ENCODE measurements at places on chromosomes 3 and 15.

GRCh38 chr3:35262406-35262805 is 376.9 kb upstream of the ARPP21 start:
- no peak for DNase-seq

DNA sequence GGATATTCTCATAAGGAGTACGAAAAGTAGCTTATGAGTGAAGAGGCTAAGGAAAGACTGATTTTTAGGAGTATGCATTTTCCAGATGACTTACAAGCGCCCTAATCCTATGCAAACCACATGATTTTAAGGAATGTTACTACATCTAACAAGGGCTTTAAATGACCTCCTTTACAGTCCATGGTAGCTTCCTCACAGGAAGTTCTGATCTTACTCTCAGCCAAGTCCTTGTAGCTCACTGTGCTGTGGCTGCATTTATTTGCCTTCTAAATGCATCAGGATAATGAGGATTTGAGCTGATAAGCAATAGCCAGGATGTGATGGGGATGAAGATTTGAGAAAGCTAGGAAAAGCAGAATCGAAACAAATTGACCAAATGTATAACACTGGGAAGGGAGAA is 896.0 kb downstream of the MCTP2 start:
- no peak for DNase-seq

GRCh38 chr3:194872669-194872977 is 186.9 kb downstream of the FAM43A start:
- no peak for DNase-seq

DNA sequence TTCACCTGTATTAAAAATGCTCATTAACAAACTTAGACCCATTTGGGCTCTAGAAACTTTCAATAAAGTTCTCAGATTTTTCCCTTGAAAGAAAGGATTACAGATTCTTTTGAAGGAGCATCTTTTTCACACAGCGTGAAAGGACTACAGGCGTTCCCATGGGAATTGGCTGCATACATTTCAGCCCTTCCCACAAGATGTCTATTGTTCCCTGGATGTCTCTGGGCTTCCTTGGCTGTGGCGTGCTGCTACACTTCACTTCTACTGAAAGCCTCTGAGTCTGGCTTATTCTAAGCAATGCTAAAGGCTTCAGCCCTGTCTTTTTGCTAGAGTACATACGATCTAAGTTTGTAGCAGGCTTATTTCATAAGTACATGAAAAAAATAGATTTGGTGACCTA is 1.4 kb downstream of the VEPH1 start:
- DNase-seq: no peak

- DNase-seq: no peak
Measured at GRCh38 chr15:76274226-76274625, 37.0 kb downstream of the ETFA start.

- DNase-seq: no peak
Measured at GRCh38 chr3:28252001-28252431, 10.6 kb downstream of the CMC1 start.

DNA sequence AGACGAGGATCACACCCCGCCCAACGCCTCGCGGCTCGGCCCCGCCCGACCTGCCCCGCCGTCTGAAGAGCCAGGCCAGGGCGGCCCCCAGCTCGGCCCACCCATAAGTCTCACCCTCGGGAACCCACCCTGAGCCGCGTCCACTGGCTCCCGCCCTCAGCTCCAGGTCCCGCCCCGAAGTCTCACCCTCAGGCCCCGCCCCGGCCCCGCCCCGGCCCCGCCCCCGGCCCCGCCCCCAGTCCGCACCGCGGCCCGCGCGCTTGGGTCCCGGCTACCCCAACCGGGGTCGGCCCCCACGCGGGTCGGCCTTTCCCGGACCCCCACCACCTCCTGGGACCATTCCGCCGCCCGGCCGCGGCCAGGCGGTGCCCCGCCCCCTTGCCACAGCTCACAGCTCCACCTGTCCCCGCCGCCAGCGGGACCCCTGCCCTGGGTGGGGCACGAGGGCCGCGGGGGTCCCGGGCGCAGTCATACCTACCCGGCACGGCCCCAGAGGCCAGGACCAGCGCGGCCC is 489 bp downstream of the CSPG5 start:
- DNase-seq: no peak

GRCh38 chr3:181006541-181006940 is 17.0 kb upstream of the DNAJC19 start:
- DNase-seq: no peak

- DNase-seq: no peak
Measured at GRCh38 chr3:120203621-120204020, 81.4 kb downstream of the GPR156 start.

DNA sequence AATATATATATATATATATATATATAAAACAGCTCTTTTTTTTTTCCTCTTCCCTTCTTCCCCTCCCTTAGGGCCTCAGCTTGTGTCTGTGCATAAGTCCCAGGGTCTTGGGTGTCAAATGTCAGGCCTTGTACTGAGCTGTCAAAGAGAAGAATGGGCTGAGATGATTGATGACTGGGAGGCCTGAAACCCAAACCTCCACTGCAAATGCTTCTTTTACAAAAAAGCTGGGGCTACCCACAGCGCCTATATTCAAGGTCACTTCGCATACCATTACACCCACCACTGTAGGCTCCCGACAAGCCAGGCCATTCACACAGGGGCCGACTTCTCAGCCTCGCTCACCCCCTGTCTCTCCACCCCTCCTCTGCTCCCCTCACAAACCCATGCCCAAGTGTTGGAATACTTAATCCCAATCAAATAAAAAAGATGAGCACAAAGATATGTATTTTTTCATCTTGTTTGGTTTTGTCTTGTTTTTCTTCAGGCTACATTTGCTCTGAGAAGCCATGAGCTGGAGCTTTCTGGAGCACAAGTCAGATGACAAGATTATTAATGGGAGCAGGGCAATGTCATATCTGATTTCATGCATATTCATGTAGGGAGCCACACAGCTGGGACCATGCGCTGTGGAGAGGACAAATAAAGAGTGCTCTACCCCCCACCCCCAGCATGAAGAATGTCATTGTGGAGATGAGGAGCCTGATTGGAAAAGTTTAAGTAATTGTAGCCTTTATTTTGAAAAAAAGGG is 614.4 kb upstream of the NR2F2 start:
- DNase-seq: no peak

GRCh38 chr15:30953731-30954378 is 37.6 kb downstream of the MTMR10 start:
- no peak for DNase-seq

DNA sequence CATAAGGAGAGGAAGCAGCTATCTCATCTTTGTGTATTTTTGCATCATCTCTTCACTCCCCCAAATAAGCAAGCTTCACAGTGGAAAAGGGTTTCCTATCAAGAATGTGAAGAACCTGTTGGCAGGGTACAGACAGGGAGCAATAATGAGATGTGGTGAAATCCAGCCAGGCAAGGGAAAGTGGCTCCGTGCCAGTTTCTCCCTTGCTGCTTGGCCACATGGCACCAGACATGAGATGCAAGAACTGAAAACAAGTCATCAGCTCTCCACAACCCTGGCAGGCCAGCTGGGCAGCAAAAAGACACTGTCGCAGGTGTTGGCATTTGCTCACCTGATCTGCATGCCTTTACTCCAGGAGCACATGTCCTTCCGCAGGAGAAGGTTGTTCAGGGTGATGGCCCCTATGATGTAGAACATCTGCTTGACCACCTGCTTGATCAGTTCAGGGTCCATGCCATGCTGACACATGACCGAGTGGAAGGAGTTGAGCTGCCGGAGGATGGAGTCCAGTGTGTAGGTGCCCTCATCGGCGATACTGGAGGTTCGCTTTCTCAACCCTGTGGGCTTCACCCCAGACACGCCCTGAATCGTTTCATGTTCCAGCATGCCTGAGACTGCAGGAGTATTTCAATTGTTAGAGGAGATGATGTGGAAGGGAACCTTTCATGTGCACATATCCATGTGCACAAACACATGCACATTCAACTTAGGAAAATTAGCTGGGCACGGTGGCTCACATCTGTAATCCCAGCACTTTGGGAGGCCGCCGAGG is 23.3 kb upstream of the MYO5C start:
- no peak for DNase-seq

DNA sequence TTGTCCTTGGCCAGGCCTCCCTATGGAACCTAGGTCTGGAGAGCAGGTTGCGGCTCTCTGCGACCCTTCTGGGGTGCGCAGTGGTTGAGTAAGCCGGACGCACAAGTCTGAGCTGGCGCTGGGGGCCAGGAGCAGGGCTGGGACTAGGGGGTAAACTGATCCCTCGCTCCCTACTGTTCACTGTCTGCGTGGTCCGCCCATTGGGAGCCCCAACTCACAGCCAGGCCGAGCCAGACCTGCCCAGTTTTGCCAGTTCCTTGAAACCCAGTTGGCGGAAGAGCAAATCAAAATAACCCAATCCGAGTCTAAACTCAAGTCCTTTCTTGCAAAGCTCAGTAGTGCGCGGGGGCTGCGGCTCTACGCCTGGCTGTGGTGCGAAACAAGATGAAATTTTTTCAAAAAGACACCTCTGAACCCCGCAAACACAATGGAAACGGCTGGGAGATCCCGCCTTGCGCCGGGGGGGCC is 17.5 kb downstream of the RGMA start:
- DNase-seq: no peak

DNA sequence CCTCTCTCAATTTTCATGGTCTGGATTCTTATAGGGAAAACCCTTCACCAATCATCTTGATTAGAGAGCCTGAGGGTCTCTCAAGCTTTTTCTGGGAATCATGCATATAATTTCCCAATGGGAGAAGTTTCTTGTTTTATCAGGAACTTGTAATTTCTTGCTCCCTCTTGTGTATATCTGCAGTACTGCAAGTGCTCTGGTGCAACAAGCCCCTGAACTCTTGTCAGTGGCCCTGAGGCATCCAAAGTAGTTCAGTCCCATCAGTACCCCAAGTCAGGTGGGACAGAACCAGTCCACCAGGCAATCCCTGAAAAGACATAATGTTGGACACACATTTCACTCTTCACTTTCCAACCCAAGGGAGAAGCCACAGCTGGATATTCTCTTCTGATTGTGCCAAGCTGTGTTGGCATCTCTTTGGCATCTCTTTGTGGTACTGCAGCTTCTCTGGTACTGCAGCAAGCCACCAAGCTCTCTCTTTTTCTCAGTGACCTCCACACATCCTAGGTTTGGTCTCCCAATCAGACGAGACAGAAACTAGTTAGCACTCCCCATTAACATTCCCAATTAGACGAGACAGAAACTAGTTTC is 214.5 kb downstream of the ZIC4 start:
- no peak for DNase-seq

- DNase-seq: no peak
Measured at GRCh38 chr3:11470031-11470853, 173.5 kb downstream of the VGLL4 start.

DNA sequence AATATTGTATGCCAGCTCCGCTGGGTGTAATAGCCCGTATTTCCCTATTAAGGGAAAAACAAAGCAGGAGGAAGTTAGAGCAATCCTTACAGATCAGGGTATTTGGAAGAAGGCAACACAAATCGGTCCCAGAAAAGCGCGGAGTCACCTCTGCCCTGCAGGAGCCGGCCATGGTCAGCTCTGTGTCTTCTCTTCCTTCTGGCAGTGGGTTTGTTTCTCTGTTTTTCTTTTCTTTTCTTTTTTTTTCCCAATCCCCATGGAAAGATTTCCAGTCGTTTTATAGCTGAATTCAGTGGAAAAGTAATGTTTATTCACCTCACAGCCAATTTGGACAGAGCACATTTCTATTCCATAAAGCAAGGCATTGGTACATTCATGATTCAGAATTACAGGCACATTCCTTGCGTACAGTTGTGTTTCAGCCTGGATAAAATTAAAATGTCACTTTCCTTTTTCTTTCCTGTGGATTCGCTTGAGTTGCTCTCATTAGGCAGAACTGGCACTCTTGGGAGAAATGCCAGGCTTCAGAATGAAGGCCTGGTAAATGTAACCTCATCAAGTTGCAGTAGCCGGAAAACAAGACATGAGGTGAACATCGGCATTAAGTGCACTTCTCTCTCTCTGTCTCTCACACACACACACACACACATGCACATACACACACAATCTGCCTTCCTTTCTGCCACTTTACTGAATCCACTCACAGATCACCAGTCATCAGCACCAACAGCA is 204.5 kb upstream of the UBE2E1 start:
- DNase-seq: no peak

DNA sequence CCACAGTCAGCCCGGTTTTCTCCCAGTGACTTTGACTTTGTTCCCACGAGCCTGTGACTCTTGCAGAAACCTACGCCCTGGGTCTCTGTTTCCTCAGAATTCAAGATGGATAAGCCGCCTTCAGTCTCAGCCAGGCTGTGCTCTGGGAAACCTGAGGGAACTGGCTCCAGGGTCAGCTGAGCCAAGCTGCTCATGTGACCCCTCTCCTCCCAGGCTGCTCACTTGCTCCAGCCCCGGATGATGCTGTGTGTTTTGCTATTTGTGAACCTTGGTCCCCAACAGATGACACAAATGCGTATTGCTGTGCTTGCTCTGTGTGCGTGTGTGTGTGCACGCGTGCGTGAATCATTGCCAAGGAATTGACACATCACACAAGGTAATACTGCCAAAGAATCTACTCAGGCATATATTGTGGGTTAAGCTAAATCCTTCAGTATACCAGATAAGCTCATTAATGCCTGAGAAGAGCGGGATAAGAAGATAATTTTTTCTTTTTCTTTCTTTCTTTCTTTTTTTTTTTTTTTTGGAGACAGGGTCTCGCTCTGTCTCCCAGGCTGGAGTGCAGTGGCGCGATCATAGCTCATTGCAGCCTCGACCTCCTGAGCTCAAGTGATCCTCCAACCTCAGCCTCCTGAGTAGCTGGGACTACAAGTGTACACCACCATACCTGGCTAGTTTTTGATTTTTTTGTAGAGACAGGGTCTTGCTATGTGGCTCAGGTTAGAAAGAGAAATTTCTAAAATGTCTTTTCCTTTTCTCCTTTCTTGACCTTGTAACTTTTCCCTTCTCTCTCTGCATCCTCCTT is 29.2 kb upstream of the UMPS start:
- DNase-seq: no peak

DNA sequence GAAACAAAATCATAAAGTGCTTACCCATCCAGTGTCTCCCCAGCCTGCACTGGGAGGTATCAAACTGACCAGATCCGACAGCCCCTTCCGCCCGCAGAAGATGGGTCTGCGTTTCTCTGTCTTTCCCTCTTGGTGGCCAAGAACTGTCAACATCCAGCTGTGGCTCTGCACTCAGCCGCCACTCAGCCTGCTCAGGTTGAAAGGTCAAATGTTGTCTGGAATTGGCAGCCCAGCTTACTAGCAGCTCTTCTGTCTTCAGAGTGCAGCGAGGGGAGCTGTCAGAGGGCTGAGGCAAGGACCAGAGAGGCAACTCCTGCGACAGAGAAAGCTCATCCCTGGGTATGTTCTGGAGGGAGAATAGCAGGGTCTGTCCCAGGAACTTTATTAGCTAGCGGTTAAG is 45.4 kb downstream of the GOLGA6L2 start:
- no peak for DNase-seq

- DNase-seq: no peak
Measured at GRCh38 chr15:100330629-100331215, 11.1 kb downstream of the ADAMTS17 start.

DNA sequence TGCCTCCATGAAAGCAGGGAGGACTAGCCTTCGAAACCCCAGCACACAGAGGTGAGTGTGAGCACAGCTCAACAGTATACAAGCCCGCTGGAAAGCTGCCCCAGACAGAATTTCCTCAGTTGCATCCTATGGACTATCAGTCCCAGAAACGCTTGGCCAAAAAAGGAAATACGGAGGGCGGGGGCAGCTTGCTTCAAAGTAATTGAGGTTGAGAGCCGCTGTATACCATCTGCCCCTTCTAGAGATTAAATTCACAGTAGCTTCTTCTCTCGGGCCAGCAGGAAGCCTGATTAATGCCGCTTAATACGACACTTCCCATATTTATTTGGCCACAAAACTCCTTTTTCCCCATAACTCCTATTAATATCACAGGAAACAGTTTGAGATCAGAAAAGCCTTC is 88.7 kb downstream of the LIPC start:
- DNase-seq: no peak

Measured in stimulated activated CD4-positive, alpha-beta T cell treated with anti-CD3 and anti-CD28 coated beads, TNF-alpha, amount 100 ng/mL, for 1 hour (primary cell).